Lower leg skin (tissue), 4 donors: ENCODE measurements at places on chromosomes 3 and 15.

DNA sequence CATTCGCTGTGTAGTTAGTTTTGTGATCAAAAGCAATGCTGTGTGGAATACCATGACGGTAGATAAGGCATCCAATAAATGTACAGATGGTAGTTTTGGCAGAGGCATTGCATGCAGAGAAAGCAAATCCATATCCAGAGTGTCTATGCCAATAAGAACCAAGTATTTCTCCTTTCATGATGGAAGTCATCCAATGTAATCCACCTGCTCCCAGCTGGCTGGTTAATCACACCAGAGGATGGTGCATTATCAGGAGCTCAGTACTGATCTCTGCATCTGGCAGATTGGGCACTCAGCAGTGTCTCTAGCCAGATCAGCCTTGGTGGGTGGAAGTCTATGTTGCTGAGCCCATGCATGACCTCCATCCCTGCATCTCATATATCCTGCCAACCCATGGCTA is 677.7 kb upstream of the NECTIN3 start:
- no peak for DNase-seq

DNA sequence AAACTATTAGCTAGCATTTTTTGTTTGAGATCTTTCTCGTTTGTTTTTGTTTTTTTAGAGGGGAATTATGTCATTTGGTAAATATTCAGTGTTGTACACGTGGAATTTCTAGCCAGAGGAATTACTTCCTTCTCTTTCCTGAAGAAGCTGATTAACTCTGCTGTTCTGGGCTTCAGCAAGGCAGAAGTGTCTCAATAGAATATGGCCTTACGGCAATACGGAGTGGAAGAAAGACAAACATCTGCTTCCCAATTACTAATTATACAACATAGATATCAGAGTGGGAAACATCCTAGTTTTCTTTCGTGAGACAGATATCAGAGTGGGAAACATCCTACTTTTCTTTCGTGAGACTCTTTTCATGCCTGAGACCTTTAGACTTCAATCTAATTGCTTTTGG is 11.9 kb downstream of the P3H2 start:
- DNase-seq: no peak

GRCh38 chr15:74036271-74037170 is 42.0 kb downstream of the PML start:
- peak; percentile 65 for DNase-seq

- DNase-seq: peak; percentile 43
These were observed 54.9 kb downstream of the DCUN1D1 start for GRCh38 chr3:182925330-182925943.

GRCh38 chr3:123755085-123755484 is 129.0 kb downstream of the MYLK start:
- no peak for DNase-seq

- no peak for DNase-seq
These were observed 173.1 kb downstream of the DTWD1 start for GRCh38 chr15:49793943-49794342.

DNA sequence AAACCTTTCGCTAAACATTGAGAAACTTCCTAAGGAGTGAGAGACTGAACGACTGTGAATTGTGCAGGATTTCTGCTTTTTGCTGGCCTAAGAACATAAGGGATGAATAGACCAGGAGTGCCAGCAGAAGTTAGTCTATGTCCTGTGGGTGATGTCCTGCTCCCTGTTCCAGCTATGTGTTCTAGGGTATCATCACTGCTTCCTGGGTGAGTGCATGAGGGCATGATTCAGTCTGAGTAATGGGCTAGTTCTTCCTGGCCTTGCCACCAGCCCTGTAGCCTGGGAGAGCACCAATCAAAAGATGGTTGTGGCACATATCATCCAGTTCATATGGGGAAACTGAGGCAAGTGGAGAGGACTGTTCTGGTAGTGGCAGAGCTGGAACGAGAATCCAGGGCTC is 153.9 kb upstream of the TPM1 start:
- no peak for DNase-seq

GRCh38 chr3:22887664-22888291 is 315.3 kb upstream of the UBE2E2 start:
- no peak for DNase-seq

GRCh38 chr15:74674161-74674560 is 21.7 kb downstream of the EDC3 start:
- no peak for DNase-seq

DNA sequence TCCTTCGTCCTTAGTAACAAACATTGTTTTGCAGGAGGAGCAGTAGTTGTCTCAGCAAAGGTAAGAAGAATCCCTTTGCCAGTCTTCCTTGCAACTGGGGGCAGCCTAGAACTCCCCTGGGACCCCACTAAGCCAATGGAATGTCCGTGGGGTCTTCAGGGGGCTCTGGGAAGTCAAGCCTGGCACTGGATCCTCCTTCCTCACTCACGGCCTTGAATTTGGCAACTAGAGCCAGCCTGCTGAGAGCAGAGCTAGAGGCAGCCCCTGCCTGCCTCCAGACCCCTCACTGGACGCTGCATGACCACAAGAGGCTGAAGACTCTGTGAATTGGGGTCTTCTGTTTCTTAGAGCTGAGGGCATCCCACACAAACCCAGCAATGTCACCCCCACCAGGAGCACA is 18.6 kb upstream of the PRR23E start:
- DNase-seq: no peak

- DNase-seq: no peak
These were observed 43.4 kb downstream of the TPRA1 start for GRCh38 chr3:127546970-127547733.

DNA sequence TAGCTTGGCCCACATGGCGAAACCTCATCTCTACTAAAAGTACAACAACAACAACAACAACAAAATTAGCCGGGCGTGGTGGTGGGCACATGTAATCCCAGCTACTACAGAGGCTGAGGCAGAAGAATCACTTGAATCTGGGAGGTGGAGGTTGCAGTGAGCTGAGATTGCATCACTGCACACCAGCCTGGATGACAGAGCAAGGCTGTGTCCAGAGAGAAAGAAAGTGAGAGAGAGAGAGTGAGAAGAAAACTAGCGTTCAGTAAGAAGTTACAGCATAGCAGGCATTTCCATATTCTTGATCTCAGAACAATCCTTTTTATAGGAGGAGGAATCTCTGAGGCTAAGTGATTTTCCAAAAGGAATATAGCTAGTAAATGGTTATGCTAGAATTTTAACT is 1076.1 kb downstream of the AGBL1 start:
- DNase-seq: no peak

GRCh38 chr3:494190-494589 is 297.6 kb downstream of the CHL1 start:
- DNase-seq: no peak

GRCh38 chr3:95297581-95297980 is 1234.7 kb downstream of the NSUN3 start:
- DNase-seq: no peak

- DNase-seq: no peak
These were observed 373.3 kb downstream of the GAP43 start for GRCh38 chr3:115996420-115997108.

GRCh38 chr3:100521439-100521845 is 29.0 kb downstream of the TMEM45A start:
- DNase-seq: peak; percentile 51

DNA sequence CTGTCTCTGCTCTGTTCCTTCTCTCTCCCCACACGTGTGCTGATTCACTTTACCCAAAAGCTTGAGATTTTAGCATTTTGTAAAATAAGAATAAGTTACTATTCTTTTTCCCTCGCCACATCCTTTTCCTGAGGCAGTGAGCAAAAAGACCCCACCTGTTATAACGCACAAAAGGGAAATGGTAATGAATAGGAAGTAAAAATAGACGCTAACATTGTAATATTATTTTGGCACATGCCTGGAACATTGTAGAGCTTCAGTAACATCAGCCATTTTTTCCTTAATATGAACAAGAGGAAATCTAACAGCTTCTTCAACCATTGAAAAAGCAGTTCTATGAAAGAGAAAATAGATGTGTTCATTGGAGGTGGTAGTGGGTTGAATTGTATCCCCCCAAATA is 40.5 kb downstream of the CD200 start:
- no peak for DNase-seq

- peak; percentile 77 for DNase-seq
These were observed at the start of gene RPL39L for GRCh38 chr3:187139126-187139894. Gene RPL39L (minus strand): TSS chr3:187139496. CDS start chr3:187121300, 18,196 bp downstream.

- DNase-seq: no peak
These were observed 33.3 kb downstream of the COL6A5 start for GRCh38 chr3:130378677-130379191.

GRCh38 chr3:14547693-14548092 is 7.6 kb upstream of the GRIP2 start:
- no peak for DNase-seq

GRCh38 chr3:21446027-21446426 is 305.0 kb downstream of the ZNF385D start:
- DNase-seq: no peak
